ENCODE measurements at places on chromosomes 1 and 21. TPM values are rescaled to one million over a fixed set of nuclear protein-coding genes. Genes with fewer than 3 reads are reported as not detected.

GRCh38 chr1:190792873-190793272, 315.2 kb upstream of the BRINP3 start:
- DNase-seq, result no peak

DNA sequence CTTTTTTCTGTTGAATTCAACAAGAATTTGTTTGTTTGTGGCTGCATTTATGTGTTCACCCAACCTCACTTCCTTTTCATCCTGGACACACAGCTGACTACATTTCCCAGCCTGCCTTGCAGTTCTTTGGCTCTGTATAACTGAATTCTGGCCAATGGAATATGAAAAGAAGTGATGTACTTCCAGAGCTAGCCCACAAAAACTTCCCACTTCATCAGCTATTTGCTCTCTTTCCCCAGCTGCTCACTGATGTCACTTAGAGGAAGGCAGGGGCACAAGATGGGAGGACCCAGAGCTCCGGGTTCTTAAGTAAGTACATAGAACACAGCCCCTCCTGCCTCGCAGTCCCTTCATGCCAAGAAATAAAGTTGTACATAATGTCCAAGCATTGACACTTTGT, 235.0 kb upstream of the FGGY start:
- DNase-seq, result peak; percentile 55

DNA sequence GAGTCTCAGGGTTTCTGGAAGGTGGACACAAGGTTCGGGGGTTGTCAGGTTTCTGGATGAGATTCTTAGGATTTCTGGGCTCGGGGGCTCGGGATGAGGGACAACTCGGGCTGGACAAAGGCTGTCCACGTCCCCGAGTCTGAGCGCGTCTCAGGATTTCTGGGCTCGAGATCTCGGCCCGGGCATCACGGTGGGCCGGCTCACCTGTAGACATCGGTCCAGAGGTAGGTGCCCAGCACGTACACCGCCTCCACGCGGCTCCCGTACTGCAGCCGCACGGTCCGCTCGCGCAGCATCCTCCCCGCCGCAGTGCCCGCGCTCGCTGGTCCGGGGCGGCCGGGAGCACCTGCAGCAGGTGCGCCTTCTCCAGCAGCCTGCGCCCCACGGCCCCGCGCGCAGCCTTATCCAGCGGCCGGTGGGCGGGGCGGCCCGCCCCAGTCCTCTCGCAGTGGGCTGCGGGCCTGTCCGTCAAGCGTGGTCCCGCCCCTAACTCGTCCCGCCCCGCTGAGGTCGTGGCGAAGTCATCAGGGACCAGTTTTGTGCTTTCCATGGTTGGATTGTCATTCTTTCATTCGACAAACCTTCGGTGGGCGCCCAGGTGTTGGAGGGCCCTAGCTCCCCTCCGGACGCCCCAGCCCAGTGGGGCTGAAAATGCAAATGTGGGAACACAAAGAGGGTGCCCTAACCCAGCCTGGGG, at the start of gene PADI2:
PADI2 (minus strand) TSS at position 376 of the 697 bp plus-strand sequence; CDS start at position 296, 80 bp downstream.
- peak; percentile 65 for DNase-seq

GRCh38 chr1:100912019-100912418, 16.1 kb downstream of the SLC30A7 start:
- DNase-seq, result no peak

DNA sequence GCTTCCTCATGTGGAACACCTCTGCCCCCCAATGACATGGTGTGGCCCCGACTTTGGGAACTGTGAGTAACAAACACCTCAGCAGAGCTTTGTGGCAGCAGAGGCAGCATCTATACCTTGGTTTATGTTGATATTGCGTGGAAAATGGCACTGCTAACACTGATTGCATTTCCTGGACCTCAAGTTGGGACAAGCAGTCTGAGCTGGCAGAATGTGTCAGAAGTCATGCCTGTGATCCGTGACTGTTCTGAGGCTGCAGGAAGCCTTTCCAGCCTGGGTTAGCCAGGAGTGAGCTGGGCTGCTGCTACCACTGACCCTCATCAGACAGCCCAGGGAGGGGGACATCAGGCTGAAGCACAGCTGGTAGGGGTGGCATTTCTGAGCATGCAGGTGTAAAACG, 268.5 kb downstream of the KCNJ6 start:
- no peak for DNase-seq

- DNase-seq, result no peak
Observed at GRCh38 chr1:178238722-178239510, 145.0 kb downstream of the RASAL2 start.

GRCh38 chr1:79215311-79215710, 208.8 kb upstream of the ADGRL4 start:
- DNase-seq, result no peak

DNA sequence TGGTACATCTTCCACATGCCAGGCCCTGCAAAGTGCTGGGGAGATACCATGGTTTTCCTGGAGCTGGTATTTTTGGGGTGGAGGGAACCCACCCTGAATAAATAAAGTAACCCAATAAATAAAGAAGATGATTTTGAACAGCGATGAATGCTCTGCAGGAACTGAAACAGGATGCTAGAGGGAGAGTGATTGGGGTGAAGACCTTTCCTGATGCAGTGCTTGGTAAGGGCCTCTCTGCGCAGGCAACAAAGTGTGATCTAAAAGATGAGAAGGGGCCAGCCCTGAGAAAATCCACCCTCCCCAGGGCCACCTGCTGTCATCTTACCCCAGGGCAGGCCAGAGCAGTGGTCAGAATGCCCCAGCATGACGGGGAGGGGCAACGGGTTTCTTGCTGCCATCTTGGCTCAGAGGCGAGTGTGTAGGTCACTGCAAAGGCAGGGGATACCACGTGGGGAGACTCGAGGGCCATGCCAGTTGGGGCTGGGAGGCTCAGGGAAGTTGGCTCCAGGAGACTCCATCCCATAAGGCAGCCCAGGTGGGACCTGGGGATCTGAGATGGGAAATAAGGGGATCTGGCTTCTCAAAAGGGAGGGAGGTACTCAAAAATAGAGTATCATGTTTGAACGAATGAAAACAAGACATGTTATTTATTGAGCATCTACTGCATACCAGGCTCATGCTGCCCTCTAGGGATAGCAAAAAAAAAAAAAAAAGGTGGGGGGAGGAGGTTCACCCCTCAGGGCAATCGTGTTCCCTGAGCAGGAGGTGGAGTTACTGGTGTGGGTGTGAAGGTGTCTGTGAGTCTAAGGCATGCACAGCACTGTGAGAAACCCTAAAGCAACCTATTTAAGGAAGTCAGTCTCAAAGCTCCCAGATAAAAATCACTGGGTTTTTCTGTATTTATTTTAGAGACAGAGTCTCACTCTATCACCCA, 2.8 kb downstream of the SRARP start:
- DNase-seq, result no peak

DNA sequence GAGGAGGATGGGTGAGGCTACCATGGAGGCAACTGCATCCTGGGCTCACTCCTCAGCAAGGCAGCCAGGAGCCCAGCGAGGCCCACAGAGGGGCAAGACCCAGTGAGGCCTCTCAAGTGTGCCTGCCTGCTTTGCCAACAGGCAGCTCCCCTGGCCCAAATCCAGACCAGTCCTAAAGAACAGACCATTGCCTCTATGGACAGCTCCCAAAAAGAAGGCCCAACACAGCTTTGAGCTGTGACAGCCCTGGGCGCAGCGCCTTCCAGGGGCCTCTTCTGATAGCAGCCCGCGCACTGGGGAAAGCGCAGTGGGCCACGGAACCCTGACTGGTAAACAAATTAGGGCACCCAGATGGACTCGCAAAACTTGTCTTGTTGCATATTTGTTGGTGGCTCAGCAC, 25.5 kb downstream of the C1orf198 start:
- DNase-seq, result no peak

DNA sequence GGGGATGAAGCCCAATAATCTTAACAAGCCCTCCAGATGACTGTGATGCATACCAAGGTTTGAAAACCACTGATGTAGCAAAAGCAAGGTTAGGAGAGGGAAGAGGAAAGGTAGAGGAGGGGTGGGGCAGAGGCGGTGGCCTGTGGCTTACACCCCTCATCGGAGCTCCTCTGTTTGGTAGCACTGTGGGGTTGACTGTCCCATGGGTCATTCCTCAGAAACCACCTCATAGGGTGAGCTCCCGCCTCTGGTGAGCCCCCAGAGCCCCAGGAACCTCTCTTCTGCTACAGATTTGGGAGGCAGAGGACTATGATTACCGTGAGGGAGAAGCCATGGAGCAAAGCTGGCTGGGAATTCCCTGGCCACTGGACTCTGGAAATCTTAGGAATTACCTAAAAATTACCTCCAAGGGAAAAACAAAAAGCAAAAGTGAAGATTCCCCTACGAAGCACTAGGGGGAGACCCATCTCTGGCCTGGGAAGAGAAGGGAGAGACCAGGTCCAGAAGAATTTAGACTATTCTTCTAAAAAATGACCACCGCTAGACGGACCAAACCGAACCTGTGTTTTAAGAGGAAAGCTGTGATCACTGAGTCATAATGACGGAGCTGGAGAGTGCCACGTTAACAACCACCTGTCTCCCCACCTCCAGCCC, 1.5 kb upstream of the RASSF5 start:
- no peak for DNase-seq

DNA sequence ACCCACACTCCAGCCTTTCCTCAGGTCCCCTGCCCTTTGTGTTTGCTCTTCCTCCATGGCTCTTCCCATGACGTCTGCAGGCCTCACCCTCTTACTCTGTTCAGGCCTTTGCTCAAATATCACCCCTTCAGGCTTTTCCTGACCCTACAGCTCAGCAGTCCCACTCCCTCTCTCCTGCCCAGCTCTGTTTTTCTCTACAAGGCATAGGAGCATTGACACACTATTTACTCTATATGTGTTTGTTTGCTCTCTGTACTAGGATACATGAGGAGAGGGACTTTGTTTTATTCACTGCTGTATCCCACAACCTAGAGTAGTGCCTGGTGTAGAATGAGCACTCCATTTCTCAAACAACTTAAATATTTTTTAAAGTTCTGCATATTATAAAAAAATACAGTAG, 107.4 kb upstream of the COA6 start:
- DNase-seq, result no peak

DNA sequence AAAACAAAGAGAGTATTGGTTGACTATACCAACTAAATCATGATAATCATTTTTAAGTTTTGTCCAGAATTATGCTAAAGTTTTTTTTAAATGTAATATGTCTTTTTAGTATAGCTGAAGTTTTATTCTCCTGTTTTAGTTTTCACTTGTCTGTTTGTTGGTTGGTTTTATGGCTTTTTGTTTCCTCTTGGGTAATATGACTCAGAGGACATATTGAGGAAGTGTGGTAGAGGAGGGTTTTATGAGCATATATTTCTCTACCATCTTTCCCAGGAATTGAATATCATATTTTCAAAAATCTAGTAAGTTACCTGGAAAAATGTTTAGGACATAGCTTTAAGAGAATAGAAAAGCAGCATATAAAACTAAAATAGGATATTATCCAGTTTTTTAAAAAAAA, 68.6 kb upstream of the MCOLN3 start:
- no peak for DNase-seq

GRCh38 chr1:115112496-115113375, 23.4 kb upstream of the TSPAN2 start:
- no peak for DNase-seq

DNA sequence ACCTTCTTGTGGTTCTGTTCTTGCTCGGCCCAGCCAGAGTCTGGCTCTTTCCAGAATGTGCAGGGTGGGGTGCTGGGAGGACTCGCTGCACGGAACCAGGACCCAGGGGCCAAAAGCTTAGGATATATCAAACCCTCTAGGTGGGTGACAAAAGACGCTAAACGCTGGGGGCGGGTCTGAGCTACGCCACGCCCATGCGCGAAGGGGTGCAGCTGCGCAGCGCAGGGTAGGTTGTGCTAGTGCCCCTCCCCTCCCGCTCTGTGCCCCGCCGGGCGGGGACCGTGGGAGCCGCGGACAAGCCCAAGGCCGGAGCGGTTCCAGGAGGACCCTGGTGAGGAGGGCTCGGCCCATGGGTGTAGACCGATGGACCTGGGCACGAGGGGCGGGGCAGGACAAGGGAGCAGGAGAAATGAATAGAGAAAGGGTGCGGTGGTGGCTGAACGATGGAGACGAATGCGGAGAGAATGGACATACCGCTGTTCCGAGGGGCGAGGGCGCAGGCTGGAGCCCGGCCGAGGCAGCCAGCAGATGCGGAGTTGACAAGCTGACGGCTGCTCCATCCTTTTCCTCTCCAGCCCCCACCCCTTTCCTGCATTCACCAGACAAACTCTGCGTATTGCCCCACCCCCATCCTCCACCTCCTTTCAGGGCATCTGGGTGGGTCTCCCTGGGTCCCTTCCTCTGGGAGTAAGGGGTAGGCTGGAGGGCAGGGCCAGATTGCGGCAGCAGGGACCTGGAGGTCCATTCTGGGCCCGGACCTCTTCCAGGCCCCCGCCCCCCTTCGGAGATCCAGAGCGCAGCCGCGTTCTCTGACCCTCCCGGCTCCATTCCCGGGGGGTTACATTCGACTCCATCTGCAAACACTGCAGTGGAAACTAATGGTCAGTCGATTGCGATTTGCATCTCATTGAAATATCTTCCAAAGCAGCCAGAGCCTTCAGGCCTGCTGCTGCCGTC, at the start of gene RUSC1:
RUSC1 (plus strand) TSS at position 234 of the 957 bp plus-strand sequence. CDS start 880 bp downstream, outside the sequence.
- peak; percentile 80 for DNase-seq

DNA sequence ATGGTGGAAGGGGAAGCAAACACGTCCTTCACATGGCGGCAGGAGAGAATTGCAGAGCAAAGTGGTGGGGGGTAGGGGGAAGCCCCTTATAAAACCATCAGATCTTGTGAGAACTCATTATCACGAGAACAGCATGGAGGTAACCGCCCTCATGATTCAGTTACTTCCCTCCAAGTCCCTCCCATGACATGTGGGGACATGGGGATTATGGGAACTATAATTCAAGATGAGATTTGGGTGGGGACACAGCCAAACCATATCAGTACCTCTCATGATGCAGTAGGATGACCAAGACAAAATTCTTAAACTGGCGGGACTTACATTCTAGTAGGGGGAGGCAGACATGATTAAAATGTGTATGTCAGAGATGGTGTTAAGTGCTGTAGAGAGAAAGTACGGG, 38.8 kb downstream of the WNT4 start:
- no peak for DNase-seq

- DNase-seq, result peak; percentile 61
Observed at GRCh38 chr21:42621166-42621818, 32.1 kb upstream of the PDE9A start.

- DNase-seq, result no peak
Observed at GRCh38 chr1:218284377-218284916, 646 bp upstream of the RRP15 start.

Gene HEYL
- 8.2 TPM for total RNA-seq

Gene TAS1R1
- not detected for total RNA-seq

Gene HSPG2
- total RNA-seq, result 298 TPM

Gene OR2M3
- total RNA-seq, result not detected

Gene TNNI3K
- total RNA-seq, result 4.7 TPM

Data from ureter (tissue), 1 donor.